ENCODE measurements at places on chromosomes 4 and X. TPM values are rescaled to one million over a fixed set of nuclear protein-coding genes. Genes with fewer than 3 reads are reported as not detected.

DNA sequence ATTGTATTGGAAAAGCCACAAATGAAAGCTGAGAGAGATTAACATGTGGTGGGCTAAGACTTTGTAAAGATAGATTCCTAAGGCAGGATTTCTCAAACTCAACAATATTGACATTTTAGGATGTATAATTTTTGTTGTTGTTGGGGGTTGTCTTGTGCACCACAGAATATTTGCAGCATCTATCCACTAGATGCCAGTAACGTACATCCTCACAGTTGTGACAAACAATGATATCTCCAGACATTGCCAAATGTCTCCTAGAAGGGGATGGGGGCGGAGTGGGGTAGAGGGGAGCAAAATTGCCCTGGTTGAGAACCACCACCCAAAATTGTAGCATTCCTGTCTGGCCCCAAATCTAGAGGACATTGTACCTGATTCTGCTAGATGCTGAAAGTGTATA lies 14.7 kb upstream of the CBR4 start:
- no peak for DNase-seq

The TIGD2 gene
- 21.8 TPM for total RNA-seq

The ZNF595 gene
- total RNA-seq: 34.6 TPM

DNA sequence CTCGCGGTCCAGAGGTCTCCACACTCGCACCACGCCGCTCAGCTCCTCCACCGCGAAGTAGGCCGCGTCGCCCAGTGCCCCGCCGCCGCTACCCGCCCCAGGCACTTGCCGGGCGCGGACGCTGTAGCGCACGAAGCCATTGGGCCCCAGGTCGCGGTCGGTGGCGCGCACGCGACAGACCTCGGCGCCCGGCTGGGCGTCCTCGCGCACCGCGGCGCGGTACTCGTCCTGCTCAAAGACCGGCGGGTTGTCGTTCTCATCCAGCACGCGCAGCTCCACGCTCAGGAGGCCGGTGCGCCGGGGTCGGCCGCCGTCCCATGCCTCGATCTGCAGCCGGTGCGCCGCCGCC lies 1.4 kb downstream of the DCHS2 start:
- no peak for DNase-seq

DNA sequence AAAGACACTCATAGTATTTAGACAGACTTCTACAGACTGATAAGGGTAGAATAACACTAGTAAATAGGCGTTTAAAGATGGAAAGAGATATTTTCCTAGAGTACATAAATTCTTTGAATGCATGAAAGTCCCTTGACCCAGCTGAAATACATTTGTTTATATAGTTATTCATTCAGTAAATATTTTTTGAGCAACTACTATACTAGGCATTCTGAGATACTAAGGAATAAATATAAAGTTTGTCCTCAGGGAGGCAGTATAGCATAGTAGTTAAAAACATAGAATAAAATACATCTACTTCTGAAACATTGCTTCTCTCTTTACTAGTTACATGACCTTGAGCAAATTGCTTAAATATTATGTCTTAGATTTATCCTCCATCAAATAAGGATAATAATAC lies 27.4 kb downstream of the HMGN5 start:
- no peak for DNase-seq

All from breast epithelium (tissue), 4 donors.